ENCODE measurements at places on chromosomes 6 and 20.

- DNase-seq, result no peak
These were observed 20.2 kb downstream of the HEBP2 start for GRCh38 chr6:138424004-138424904.

DNA sequence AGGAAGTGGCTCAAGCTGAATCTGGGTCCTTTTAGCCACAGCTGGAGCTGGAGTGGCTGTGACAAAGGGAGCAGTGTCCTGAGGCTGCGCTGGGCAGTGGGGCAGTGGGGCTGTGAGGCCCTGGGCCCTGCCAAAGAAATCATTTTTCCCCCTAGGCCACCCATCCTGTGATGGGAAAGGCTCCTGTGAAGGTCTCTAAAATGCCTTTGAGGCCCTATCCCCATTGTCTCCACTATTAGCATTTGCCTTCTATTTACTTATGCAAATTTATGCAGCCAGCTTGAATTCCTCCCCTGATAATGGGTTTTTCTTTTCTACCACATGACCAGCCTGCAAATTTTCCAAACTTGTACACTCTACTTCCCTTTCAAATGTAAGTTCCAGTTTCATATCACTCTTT is 539.2 kb downstream of the MEI4 start:
- DNase-seq, result no peak

- no peak for DNase-seq
These were observed 47.5 kb upstream of the TSHZ2 start for GRCh38 chr20:52924411-52925271.

GRCh38 chr6:157994125-157994795 is 12.6 kb downstream of the SYNJ2 start:
- no peak for DNase-seq

DNA sequence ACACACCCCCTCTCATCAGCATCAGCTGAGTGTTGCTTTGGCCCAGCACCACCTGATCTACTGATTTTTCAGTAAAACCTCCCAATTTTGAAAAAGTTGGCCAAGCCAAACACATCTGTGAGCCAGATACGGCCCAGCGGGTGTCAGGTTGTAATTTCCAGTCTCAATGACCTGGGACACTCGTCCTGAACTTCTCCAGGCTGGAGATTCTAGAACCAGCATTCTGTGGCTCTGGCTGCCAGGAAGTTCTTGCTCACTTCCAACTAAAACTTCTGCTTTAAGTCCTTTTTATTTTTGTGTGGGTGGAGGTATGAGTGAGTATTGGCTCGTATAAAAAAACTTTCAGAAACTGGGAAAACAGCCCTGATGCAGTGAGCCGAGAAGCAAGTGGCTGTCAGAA is 5.1 kb downstream of the KIAA1755 start:
- no peak for DNase-seq

- no peak for DNase-seq
These were observed 269.6 kb downstream of the CD109 start for GRCh38 chr6:73965539-73966029.

DNA sequence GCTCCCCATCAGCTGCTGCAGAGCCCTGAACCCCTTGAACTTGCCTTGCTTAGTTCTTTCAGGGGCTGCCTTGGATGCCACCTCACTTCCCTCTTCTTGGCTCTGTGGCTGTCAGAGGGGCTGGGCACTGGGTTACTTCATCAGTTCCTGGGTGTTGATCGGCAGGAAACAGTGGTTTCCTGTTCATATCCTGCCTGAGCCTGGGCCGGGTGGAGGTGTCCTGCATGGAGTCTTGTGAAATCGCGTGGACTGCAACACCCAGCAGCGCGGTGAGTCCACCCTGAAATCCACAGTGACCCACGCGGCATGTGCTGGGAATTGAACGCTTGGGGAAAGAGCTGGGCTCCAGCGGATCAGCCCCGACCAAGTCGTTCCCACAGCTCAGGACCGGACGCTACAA is 97.5 kb downstream of the CDH26 start:
- peak; percentile 44 for DNase-seq

- peak; percentile 24 for DNase-seq
These were observed 6.7 kb downstream of the MTCH1 start for GRCh38 chr6:36979347-36979742.

GRCh38 chr6:7691675-7692452 is 34.0 kb upstream of the BMP6 start:
- peak; percentile 85 for DNase-seq

DNA sequence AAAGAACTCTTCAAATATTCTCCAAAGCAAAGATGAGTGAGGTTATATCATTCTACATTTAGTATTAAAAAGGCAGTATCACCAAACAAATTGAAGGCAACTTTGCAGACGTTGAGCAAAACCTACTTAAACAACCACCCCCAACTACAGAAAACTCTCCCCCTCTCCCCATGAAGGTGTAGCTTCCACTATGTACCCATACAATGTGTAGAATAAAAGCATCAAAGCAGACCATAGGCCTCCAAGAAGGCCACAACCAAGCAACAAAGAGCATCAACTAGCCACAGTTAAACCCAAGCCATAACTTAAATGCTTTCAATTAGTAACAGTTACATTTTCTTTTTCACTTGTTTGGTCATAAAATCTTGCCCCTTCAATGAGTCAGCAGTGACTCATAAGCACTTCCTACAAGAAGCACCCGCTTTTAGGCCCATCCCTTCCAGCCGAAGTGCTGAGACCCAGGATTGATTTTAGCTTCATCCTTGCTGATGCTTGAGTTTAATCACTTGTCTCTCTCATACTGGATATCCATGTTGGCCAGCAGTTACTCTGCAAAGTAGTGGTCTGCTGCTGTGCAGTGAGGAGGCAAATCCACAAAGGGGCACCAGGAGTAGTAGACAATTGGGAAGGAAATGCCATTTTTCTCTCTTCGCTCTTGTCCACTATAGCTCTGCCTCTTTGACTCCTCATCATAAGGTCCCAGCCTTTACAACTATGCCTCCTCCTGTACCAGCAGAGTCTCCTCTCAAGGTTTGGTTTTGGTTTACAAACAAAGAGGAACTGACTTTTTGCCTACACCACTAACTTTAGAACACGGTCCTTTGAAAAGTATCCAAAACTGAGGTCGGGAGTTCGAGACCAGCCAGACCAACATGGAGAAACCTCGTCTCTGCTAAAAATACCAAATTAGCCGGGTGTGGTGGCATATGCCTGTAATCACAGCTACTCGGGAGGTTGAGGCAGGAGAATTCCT is 8.4 kb upstream of the NUP153 start:
- DNase-seq, result peak; percentile 79

- DNase-seq, result peak; percentile 59
These were observed 362.8 kb downstream of the ESR1 start for GRCh38 chr6:152170313-152170701.

GRCh38 chr6:136945711-136946121 is 23.6 kb downstream of the SLC35D3 start:
- no peak for DNase-seq

- no peak for DNase-seq
These were observed 284.7 kb downstream of the CDH26 start for GRCh38 chr20:60242836-60243505.

DNA sequence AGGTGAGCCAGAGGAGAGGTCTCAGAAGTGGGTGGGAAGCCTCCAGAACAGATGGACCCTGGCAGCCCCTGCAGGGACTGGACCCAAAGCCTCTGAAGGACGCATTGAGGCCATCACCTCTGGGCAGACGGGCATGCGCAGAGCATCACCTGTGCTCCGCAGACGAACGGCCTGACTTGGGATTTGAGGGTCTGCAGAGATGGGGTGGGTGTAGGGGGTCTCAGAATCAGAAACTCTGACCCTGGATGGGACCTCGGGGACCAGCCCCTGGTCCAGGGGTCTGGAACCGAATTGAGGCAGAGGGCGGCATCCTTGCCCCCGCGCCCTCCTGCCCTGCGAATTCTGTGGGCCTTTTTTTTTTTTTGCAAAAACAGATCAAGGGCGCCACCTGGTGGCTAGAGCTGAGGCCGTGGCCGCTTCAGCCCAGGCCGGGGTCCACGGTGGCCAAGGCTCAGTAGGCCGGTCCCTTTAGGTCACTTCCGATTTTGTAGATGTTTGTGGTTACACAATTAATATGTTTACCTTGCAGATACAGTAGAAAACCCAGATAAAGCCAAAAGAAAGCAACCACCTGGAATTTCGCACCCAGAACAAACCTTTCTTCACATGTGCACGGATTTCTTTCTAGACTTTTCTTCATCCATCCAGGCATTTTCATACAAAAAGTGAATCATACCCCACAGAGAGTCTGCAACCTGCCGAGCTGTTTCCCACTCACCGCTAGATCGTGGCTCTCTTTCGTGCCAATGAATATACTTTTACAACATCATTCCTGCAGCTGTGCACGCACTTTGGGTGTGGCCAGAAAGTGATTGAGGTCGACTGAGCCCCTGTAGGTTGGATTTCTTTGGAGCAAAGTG is 25.9 kb downstream of the ZBP1 start:
- no peak for DNase-seq

DNA sequence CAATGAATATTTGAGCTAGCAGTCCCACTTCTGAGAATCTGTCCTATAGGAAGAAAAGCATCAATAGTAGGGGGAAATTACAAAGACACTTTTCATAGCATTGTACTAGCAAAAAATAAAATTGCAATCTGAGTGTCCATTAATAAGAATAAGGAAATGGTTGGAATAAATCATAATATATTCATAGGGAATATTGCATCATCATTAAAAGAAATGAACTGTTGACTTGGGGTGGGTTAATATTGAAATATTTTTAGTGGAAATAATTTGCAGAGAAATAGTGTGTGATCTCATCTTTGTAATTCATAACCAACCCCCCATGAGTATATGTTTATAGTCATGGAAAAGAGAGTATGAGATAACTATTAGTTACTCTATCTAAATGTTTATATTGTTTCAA is 12.4 kb downstream of the NFYA start:
- no peak for DNase-seq

DNA sequence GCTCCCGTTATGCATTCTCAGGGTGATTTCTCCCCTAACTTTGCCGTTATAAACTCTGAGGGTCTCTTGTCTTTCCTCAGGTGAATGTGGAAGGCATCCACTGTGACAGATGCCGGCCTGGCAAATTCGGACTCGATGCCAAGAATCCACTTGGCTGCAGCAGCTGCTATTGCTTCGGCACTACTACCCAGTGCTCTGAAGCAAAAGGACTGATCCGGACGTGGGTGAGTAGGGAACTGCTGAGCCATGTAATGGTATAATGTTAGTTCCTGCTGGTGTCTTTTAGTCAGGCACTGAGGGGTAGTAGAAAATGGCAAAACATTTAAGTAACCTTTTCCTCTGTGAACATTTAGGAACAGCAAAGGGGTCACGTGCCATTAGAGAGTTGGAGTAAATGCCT is 395.4 kb downstream of the ARHGAP18 start:
- no peak for DNase-seq

- no peak for DNase-seq
These were observed 153.8 kb upstream of the DTNBP1 start for GRCh38 chr6:15816661-15817060.

DNA sequence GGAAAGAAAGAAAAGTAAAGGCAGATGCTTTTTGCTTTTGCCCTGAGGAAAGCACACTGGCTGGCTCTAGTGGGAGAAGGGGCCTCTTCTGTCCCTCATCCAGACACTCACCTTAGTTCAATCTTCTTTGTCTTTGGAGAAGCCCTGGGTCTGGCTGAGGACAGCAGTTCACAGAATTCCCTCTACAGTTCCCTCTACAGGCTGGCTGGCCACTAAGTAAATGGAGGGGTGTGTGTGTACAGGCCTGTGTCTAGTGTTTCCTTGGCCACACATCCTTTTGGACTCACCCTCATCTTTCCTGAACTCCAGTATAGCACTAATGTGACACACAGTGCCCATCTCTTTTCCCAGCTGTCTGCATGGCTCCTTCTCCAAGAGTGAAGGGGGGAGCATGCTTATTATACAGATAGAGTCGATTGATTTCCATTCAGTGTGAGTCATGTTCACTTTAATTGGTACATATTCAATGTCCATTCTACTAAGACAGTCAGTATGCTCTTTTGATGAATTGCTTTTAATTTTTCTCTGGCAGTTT is 26.0 kb upstream of the CLVS2 start:
- no peak for DNase-seq

- DNase-seq, result no peak
These were observed 236.9 kb upstream of the ASCC3 start for GRCh38 chr6:101118136-101118396.

DNA sequence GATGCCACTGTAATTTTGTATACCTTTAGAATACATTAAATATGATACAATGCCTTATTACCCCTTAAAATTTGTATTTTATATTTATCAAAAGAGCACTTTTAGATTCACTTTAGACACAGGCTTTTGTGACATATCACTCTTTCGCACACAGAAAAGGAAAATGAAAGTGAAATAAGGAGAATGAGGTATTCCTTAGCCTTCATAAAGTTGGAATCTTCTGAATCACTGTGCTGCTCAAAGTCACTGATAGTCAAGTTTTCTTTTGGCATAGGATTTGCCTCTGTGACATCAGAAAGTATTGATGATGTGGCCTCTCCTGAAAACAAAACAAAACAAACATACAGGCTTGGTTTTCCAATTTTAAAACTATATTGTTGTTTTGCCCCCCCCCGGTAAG is 1097.1 kb downstream of the KIF16B start:
- no peak for DNase-seq

DNA sequence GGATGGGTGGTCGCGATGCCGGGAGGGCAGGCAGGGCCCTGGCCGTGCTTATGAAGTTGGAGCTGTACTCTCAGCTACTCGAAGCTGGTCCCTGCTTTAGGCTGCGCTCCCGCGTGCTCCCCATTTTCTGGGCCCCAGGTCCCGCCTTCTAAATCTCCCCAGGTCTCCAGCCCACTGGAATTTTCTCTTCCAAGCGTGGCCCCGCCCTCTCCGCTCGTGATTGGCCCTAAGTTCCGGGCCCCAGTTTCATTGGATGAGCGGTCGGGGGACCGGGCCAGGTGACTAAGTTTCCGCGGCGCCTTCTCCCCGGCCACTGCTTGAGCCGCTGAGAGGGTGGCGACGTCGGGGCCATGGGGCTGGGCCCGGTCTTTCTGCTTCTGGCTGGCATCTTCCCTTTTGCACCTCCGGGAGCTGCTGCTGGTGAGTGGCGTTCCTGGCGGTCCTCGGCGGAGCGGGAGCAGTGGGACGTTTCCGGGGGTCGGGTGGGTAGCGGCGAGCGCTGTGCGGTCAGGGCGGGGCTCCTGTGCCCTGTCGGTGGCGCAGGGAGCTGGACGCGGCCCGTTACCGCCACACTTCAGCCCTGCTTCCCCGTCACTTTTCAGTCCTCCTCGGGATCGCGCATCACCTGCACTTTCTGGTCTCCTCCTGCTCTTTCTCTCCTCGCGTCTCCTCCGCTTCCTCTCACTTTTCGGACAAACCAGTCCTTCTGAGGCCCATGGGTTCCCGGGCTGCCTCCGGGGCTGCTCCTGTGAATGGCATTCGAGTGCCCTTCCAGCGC is at the start of gene MICA:
MICA (plus strand) TSS at position 313 of the 778 bp plus-strand sequence; CDS start at position 351, 38 bp downstream.
- peak; percentile 94 for DNase-seq

GRCh38 chr6:33147807-33148666 is 44.2 kb downstream of the COL11A2 start:
- DNase-seq, result no peak

GRCh38 chr6:136113736-136114173 is 136.4 kb downstream of the MTFR2 start:
- DNase-seq, result peak; percentile 66

- no peak for DNase-seq
These were observed 123.5 kb downstream of the MAN1A1 start for GRCh38 chr6:119226089-119226488.

Data from NCI-H226 (cell line).